ENCODE measurements at places on chromosomes 2 and 18.

- DNase-seq: no peak
These were observed 155.7 kb upstream of the RAB12 start for GRCh38 chr18:8453528-8453927.

- DNase-seq: no peak
These were observed 86.7 kb downstream of the AGAP1 start for GRCh38 chr2:235580426-235581157.

DNA sequence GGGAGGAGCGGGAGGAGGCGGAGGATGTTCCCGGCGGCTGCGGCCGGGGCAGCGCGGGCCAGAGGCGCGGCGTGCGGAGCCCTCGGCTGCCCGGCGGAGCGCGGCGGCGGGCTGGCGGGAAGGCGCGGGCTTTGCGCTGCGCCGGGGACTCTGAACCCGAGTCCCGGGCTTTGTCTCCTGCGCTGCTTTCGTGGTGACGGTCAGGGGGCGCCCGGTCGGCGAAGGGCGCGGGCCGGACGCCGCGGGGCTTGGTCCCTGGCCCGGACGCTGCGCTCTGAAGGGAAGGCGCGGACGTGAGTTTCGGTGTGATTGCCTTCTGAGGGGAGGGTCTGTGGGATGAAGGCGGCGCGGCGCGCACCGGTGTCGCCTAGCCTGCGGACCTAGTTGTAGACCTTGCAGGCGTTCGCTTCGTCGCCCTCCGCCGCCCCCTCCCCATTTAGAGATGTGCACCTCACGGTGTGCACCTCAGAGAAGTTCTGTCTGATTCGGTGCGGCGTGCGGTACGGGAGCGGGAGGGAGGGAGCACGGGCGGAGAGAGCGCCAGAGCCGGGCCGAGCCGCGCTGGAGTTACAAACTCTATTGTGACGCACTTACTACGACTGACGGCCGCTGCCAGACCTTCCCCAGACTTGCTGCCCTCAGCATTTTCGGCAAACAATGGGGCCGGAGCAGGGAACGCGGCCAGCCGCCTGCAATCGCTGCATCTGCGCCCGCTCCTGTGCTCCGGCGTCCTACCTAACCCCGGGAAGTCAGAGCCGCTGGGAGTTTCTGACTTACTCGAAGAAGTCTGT is 2.1 kb downstream of the BCL2L11 start:
- DNase-seq: peak; percentile 80

GRCh38 chr2:236264256-236264655 is at the start of gene ASB18:
Gene ASB18 (minus strand): TSS chr2:236264406. CDS start chr2:236264345, 61 bp downstream.
- DNase-seq: no peak

- DNase-seq: no peak
These were observed 149.8 kb downstream of the TWIST2 start for GRCh38 chr2:238997684-238998083.

Data from suppressor macrophage treated with lipopolysaccharide for 4 hours (primary cell).